Ureter (tissue), 1 donor: ENCODE measurements at places on chromosomes 16 and 17. TPM values are rescaled to one million over a fixed set of nuclear protein-coding genes. Genes with fewer than 3 reads are reported as not detected.

CLDN6 gene
- not detected for total RNA-seq

CCL11 gene
- not detected for total RNA-seq

HOXB9 gene
- 33.2 TPM for total RNA-seq

ETV4 gene
- 3.7 TPM for total RNA-seq

PRR15L gene
- 12.2 TPM for total RNA-seq

RNF166 gene
- total RNA-seq: 22.8 TPM

VMO1 gene
- 0.89 TPM for total RNA-seq

FOXJ1 gene
- total RNA-seq: 2.5 TPM

ODAD4 gene
- 0.75 TPM for total RNA-seq

C17orf100 gene
- 1.8 TPM for total RNA-seq

NTHL1 gene
- total RNA-seq: 11.8 TPM

CNTNAP1 gene
- 15.3 TPM for total RNA-seq

C17orf113 gene
- 1.9 TPM for total RNA-seq

CSH1 gene
- not detected for total RNA-seq

PPP1R1B gene
- 40.4 TPM for total RNA-seq

SPATA22 gene
- total RNA-seq: not detected

MT4 gene
- not detected for total RNA-seq

LHX1 gene
- not detected for total RNA-seq

CES3 gene
- total RNA-seq: 0.29 TPM

FBXW10B gene
- total RNA-seq: 15.4 TPM

WFIKKN2 gene
- total RNA-seq: 0.21 TPM

SEZ6L2 gene
- total RNA-seq: 7.5 TPM

FA2H gene
- total RNA-seq: 9.8 TPM
